Progenitor cell of endocrine pancreas (in vitro differentiated cells): ENCODE measurements at places on chromosomes 12 and 14.

GRCh38 chr12:122946690-122947341 lies 19.4 kb downstream of the ABCB9 start:
- no peak for DNase-seq

- DNase-seq, result no peak
Observed at GRCh38 chr14:98897605-98898309, 374.2 kb downstream of the BCL11B start.

DNA sequence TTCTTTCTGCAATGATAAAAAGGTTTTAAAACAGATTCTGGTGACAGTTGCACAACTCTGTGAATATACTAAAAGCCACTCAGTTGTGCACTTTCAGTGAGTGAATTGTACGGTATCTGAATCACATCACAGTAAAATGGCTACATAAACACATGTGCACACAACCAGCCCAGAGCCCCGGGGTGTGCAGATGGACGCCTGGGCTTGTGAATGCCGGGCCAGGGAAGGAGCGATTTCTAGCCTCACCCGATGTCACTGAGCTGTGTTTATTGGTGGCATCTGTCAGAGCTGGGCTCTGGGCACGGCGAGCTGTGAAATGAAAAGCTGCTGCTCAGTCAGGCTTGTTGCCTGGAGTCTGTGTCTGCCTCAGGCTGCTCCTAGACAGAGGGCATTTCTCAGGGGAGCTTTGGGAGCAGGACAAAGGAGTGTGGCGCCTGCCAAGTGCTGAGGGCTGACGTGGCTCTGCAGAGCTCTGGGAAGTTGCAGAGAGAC lies 25.9 kb downstream of the RHOF start:
- no peak for DNase-seq

DNA sequence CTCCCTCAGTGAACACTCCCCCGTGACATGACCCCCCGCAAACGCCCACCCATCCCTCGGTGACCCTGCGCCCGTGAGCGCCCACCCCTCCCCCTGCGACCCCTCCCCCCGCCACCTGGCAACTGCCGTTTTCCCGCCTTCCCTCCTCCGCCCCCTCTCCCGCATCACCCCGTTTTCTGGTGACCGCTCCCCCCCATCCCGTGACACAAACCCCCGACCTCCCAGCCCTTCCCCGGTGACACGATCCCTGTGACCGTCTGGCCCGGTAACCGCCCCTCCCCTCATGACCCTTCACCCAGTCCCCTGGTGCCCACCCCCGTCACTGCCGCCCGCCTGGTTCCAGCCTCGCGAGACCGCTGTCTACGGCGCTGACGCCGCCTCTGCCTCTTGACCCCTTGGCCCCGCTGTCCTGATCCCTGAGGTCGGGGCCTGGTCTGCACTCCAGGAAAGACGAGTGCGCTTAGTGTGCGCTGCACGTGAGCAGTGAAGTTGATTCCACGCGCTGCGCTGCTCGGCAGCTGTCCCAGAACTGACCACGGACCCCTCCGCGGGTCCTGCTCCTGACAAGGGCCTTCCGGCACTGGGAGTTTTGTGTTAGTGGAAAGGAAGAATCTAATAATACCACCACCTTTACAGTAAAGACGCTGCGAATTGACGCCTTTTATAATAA lies 59.4 kb downstream of the DDX51 start:
- DNase-seq, result peak; percentile 50

- no peak for DNase-seq
Observed at GRCh38 chr14:66081594-66082376, 404.4 kb upstream of the CCDC196 start.

DNA sequence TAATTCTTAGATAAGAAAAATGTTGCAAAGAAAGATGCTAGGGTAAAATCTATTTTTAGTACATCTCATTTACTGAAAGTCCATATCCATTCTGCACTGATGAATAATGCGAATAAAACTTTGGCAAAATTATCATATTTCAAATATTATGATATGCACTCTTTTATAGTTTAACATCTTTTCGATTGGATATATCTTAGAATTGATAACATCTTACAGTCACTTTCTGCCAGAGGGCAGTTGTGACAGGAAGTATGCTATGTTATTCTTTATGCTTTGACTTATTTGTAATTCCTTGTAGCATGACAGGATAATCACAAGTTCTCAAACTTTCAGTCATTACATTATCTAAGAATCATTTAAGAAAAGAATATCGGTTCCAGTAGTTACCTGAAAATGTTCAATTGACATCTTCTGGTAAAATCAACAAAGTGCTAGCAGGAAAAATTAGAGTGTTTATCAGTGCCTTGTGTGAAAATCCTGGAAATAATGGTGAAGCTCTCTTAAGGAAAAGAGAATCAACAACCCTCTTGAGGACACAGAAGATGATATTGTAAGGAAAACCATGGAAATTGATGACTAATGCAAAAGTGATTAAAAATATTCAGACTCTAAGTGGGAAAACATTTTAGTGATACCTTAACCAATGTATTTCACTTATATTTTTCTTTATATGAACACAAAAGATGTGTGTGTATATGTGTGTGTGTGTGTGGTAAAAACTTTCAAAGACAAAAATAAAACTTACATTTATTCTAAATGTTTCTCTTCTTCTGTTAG lies 95.5 kb downstream of the SLC6A15 start:
- DNase-seq, result no peak

DNA sequence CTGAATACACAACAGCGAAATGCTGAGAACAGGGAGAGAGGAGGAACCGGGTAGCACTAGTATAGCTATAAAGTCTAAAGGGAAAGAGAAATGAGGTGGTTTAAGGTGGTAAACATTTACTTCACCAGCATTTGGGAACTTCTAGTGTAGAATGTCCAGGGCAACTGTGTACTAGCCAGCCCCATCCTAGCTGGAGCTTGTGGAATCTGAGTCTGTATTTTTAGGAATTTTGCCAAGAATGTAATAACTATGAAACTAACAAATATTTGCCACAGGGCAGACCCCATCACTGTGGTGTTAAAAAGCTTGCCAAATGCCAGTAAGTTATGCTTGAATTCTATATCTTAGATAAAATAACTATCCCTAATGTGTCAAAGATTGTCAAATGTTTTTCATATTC lies 398.9 kb upstream of the MIS18BP1 start:
- DNase-seq, result no peak

- no peak for DNase-seq
Observed at GRCh38 chr14:79605849-79606248, 605.5 kb downstream of the DIO2 start.

GRCh38 chr12:93950311-93950710 lies 198.1 kb upstream of the PLXNC1 start:
- DNase-seq, result no peak

GRCh38 chr12:4506870-4507269 lies 31.8 kb upstream of the RAD51AP1 start:
- DNase-seq, result no peak

GRCh38 chr12:121495746-121496145 lies 85.1 kb downstream of the KDM2B start:
- no peak for DNase-seq

- no peak for DNase-seq
Observed at GRCh38 chr12:91094032-91094662, 17.1 kb downstream of the LUM start.

- DNase-seq, result no peak
Observed at GRCh38 chr14:68787092-68787992, 5.5 kb downstream of the ZFP36L1 start.

- DNase-seq, result no peak
Observed at GRCh38 chr12:121170151-121170550, 37.5 kb downstream of the P2RX7 start.

DNA sequence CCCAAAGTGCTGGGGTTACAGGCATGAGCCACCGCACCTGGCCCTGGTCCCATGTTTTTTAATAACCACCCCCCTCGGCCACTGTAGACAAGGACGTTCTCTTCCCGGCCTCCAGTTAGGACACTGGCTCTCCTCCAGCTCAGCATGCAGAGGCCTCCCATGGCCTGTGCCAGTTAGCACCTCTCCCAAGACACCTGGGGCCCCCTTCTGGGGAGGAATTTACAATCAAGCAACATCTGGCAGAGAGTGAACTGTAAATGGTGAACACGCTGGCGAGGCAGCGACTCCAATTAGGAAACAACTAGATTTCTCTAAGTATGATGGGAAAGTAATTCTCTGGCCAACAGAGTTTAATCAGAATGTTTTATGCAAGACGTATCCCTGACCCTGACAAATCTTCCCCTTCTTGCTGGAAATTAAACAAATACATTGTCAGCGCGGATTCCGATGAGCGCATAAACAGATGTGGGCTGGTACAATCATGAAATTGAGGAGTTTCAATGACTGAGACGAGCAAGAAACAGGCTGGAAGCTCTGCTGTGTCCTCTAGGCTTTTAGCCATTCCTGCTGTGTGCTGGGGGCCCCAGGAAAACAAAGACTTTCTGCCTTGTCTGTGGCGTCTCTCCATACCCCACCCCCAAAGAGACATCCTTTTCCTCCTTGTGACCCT lies 61.7 kb upstream of the DLK1 start:
- no peak for DNase-seq

- no peak for DNase-seq
Observed at GRCh38 chr12:68978678-68979077, 45.7 kb upstream of the CPM start.

- no peak for DNase-seq
Observed at GRCh38 chr12:32126720-32127119, 20.1 kb downstream of the BICD1 start.

GRCh38 chr14:89723930-89724627 lies 230.5 kb downstream of the EFCAB11 start:
- DNase-seq, result no peak

- DNase-seq, result no peak
Observed at GRCh38 chr12:80299976-80300375, 144.1 kb upstream of the PTPRQ start.

DNA sequence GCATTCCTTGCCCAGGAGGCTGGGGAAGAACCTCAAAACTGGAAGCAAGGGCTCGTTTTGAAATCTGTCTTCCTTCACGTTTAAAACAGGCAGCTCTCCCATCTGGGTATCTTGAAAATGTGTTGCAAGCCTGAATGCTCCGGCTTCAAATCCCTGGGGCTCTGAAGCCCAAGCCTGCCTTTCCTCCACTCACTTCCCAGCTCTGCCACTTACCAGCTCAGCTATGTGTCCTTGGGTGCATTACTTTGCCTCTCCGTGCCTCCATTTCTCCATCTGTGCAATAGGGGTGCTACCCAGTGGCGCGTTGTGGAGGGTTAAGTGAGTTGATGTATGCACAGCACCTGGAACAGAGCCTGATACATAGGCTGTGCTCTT lies 97.6 kb downstream of the GCH1 start:
- no peak for DNase-seq

GRCh38 chr12:88844426-88844825 lies 264.2 kb upstream of the KITLG start:
- DNase-seq, result no peak

- no peak for DNase-seq
Observed at GRCh38 chr12:130357241-130357640, 19.6 kb downstream of the PIWIL1 start.

GRCh38 chr12:80033448-80033847 lies 65.9 kb upstream of the OTOGL start:
- no peak for DNase-seq

DNA sequence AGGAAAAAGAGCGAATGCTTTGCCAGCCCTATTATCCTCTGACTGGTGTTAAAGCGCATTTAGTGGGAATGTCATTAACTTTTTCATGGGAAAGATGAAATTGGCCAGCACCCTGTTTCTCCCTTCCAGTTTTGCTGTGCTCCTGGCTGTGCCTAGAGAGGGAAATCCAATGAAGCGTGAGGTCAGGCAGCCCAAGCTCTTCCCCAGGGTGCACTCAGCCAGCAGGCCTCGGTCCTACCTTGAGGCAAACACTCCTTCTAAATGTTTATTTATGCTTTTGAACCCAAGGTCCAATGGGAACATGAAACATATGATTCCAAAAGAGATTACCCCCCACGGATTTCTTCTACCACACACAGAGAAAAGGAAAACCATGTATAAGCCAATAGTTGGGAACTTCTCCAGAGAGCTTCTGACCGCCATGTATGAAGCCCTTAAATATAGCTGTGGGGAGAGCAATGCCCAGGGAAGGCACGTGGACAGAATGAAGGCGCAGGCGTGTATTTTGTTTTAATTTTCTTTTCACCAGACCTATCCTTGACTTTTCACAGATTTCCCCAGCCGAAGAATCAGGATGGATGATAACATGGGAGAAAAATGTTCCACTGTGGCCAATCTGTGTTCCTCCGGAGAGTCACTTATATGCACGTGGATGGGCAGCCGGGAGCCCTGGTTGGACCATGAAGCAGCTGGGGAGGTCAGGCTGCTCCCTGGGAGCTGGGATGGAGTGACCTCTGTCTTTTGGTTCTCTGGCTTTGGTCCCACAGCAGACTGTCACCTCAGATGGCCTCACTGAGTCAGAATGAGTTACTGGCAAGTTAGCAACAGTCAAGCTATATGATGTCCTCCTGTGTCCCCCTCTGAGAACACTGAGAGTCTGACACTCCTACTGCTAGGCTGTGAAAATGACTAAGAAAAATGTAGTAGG lies 37.3 kb downstream of the GPR135 start:
- DNase-seq, result no peak

DNA sequence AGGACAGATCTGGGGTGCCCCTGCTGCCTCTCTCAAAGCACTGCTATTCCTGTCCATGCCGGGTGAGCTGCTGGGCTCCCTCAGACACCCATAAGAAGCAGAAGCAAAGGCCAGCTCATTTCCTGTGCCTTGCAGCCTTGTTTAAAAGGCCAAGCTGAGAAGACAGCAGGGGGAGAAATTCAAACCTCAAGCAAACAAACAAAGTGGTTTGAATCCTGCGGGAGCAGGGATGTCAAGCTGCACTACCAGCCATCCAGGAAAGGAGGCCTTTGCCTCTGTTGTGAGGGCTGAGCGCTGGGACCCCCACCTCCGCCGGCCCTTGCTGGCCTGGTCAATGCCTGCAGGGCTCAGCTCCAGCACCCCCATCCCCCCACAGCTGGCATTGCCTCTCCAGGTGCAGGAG lies 176.5 kb downstream of the PIWIL1 start:
- no peak for DNase-seq

GRCh38 chr12:52207106-52207505 lies 15.3 kb upstream of the KRT80 start:
- DNase-seq, result no peak

GRCh38 chr14:101819251-101819990 lies 57.9 kb downstream of the PPP2R5C start:
- no peak for DNase-seq

DNA sequence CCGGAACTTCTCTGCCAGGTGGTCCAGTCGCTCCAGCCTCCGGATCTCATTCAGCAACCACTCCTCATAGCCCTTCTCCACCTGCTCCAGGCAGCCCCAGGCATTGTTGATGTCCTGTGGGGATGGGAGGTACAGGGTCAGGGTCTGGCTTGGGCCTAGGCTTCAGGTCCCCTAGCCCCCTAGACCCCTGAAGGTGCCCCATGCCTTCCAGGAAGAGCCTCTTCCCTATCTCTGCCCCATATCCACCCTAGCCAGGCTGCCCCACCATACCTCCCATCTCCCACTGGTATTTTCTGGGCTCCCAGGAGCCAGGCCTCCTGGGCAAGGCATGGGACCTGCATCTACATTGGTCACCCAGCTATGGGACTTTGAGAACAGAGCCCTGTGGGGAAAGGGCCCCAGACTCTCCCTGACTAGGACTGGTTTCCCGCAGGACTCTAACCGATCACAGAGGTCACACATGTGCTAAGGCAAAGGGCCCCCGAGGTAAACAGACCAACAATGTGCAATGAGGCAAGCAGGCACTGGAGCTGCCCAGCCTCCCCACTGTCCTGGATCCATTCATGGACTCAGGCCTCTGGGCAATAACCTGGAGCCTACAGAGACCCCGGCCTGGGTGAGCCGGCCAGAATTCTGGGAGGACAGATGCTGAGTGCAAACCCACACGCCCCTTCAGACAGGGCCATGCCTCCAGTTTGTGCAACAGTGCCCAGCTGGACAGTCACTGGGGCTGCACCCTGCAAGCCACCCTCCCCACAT lies 88.8 kb downstream of the ACTN1 start:
- no peak for DNase-seq
